ENCODE measurements at places on chromosomes 6 and 20.

- DNase-seq: no peak
Measured at GRCh38 chr6:170448751-170449630, 104.1 kb downstream of the PSMB1 start.

DNA sequence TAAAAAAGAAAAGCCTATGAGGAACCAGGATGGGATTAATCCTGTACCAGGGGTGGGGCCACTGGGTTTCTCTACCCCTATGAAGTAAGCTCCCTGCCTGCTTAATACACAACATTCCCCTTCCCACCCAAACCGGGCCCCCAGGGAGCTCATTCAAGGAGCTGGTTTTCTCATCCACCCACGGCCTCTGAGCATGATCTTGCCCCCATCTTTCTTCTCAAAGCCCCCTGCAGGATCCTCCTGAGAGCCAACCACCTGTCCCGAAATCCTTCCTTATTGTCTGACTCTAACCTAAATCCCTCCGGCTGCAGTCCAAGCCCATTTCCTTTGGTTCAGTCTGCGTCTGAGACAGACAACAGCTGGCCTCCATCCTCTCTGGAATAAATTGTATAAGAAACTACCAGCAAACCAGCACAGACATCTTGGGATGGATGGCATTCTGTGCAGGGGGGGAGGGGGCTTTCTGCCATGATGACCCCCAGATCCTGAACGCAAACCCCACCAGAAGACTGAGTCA lies 21.0 kb downstream of the KCNK5 start:
- DNase-seq: no peak

- DNase-seq: no peak
Measured at GRCh38 chr6:40900791-40901190, 138.2 kb downstream of the UNC5CL start.

DNA sequence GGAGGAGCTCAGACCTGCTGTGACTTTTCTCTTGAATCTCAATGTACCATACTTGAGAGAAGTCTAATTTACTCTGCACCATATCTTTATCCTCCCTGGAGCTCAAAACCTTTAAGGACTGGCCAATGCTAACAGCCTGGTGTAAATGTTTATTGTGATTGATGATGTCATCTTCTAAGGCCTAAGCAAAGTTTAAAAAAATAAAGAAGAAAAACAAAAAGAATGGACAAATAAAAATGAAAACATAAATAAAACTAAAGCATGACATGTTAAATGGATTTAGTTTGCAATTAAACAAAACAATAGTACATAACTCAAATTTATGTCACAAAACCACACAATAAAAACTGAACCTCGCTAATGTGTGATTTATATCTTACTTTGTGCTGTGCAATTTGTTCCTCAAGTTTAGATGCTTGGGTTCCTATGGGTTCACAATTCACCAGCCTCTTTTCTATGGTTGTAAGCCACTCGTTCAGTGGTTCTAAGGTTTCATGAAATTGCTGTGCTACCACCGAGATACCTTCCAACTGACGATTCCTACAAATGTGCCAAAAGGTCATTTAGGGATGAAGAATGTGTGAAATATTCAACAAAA lies 113.0 kb downstream of the DST start:
- no peak for DNase-seq

GRCh38 chr6:5172041-5172653 lies 87.0 kb downstream of the PPP1R3G start:
- no peak for DNase-seq

GRCh38 chr6:156699017-156699421 lies 78.2 kb upstream of the ARID1B start:
- DNase-seq: no peak

DNA sequence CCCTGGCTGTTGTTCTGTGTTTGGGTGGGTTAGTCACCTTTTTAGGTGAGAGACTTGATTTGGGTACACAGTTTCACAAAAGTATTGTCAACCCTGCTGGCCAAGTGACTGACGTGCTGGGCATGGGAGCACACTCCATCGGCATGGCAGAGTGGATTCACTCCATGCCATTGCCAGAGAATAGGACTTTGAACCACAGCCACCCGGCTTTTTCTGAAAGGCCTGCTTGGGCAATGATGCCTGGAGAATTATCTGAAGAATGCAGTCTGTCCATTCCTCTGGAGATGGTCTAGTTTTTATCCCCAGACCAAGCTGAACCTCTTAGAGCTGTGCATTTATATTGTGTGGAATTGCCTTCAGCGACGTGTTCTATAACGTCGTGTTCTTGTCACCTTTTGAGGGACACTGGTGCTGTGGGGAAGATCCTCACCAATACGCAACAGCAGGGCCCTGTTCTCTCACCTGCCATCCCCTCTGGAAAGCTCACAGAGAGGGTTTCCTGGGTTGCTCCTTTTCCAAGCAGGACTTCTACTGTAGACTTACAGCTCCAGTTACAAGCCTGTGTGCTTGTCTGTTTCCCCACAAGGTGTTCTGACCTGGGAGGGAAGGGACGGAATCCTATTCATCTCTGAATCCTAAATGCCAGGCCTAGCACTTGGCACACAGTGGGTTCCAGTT lies 183.4 kb upstream of the AKAP12 start:
- no peak for DNase-seq

- no peak for DNase-seq
Measured at GRCh38 chr6:106063448-106063850, 22.7 kb upstream of the PRDM1 start.

GRCh38 chr6:33620158-33620855 lies 815 bp upstream of the ITPR3 start:
- DNase-seq: no peak

GRCh38 chr6:146905181-146905704 lies 299.0 kb upstream of the STXBP5 start:
- DNase-seq: no peak

DNA sequence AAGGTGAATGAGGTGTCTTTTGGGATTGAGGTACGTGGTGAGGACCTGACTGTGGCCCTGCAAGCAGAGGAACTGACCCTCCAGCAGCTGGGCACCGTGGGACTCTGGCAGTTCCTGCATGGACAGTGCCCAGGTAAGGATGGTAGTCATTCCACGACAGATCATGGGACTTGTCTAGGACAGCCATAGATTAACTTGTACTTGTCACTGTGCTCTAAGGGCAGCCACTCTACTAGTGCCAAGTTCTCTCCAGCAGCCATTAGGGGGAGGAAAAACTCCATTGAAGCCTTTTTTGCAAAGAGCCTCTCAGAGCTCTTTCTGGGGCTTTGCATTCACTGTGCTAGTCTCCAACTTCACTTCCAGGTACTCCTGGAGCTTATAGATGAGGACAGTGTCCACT lies 20.4 kb downstream of the TAF11 start:
- DNase-seq: no peak

GRCh38 chr6:90691823-90692222 lies 105.0 kb upstream of the MAP3K7 start:
- DNase-seq: no peak

DNA sequence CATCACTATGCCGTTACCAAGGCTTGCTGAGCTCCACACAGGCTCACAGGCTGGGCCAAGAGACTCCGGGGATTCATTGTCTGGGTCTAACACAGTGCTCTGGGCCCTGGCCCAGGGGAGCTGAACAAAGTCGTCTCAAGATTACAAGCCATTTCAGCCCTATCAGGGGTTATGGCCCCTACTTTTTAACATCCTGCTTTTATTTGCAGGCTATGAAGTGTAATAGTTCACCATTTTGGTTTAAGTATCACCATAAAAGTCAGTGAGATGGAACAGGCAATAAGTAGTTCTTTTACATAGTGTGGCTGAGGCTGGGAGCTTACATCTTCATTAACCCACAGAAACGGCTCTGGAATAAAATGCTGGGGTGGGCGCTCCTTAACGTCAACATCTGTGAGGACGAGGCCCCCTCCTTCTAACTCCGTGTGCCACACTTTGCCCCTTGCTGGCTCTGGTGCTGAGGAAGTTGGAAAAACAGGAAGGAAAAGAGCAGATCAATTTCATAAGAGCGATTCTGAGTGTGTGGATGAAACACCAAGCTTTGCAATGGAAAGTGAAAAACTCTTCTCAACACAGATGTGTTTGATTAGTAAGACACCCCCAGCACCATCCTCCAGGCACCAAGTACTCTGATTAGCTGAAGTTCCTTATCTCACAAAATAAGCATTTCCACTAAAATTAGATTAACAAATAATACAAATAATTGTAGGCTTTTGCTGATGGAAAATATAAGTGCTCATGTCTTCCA lies 447.3 kb downstream of the MAFB start:
- DNase-seq: no peak

GRCh38 chr20:5508044-5508443 lies 191.3 kb upstream of the PROKR2 start:
- DNase-seq: no peak

DNA sequence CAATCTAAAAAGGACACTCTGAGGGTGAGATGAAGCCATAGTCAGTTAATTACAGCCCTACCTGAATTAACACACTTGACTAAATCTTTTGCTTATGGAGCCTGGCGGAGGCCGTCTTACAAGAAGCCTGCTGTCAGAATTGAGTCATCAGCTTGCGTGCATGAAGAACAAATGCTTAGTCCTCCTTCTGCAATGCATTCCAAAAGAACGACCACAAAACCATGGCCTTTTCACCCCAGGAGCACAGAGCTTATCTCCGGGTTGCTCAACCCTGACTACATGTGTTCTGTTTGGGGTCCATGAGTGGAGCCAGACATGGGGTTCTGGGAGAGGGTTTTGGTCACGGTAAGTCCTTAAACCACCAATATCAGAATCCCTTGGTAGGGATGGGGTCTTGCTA lies 318.1 kb downstream of the CLIC5 start:
- no peak for DNase-seq
